ENCODE measurements at places on chromosomes 4 and X.

DNA sequence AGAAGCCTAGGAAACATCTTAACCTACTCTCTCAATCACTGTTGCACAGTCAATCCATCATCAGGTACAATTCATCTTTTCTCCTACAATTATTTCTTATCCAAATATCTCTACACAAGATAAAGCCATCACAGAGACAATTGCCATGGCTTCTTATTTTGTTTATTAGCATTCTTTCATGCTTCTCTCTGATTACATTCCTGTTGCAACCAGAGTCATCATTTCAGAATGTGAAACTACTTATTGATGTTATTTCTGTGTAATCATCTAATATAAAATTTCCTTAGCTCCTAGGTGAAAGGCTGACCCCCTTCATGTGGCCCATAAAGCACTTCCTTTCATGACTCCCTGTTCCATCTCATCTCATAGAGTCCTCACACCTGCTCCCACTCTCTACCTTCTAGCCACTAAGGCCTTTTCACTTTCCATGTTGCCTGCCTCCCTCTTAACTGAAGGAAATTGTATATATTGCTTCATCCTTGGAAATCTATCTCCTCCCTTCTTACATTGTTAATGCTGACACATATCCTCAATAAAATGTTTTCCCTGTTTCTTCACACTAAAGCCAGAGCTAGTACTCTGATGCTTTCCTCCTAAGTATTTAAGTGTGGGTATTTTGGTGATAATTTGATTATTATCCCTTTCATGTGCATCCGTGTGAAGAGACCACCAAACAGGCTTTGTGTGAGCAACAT is 829.9 kb downstream of the FAT4 start:
- DNase-seq = no peak

GRCh38 chr4:1237981-1238675 is 10.8 kb downstream of the CTBP1 start:
- no peak for DNase-seq

DNA sequence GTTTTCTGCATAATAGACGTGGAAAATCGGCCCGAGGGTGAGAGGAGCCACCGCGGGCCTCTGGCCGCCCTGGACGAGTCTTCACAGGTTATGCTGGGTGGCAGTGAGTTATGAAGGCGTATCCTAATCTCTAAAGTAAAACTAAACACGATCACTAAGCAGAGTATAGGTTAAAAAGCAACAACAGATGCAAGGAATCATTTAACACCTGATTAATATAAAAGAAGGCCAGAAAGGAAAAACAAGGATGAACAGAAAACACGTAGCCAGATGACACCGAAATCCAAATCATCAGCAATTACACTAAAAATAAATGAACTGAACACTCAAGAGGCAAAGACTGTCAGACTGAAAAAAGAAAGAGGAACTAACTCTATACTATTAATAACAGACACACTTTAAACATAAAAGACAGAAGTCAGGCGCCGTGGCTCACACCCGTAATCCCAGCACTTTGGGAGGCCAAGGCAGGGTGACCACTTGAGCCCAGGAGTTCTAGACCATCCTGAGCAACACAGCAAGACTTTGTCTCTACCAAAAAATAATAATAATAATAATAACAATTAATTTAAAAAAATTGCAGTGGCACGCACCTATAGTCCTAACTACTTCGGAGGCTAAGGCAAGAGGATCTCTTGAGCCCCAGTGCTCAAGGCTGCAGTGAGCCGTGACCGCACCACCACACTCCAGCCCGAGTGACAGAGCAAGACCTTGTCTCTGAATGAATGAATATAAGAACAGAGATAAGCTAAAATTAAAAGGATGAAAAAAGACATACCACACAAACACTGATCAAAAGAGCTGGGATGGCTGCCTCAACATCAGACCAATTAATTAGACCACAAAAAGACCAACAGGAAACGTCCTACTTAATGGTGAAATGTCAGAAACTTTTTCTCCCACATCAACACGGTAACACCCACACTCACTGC is 30.0 kb downstream of the CTBP1 start:
- DNase-seq = no peak

GRCh38 chr4:146847345-146847744 is 98.3 kb downstream of the TTC29 start:
- DNase-seq = no peak

GRCh38 chr4:2220016-2220630 is 21.8 kb downstream of the HAUS3 start:
- DNase-seq = peak; percentile 27

GRCh38 chr4:151427266-151427665 is 18.3 kb downstream of the FHIP1A start:
- DNase-seq = no peak

DNA sequence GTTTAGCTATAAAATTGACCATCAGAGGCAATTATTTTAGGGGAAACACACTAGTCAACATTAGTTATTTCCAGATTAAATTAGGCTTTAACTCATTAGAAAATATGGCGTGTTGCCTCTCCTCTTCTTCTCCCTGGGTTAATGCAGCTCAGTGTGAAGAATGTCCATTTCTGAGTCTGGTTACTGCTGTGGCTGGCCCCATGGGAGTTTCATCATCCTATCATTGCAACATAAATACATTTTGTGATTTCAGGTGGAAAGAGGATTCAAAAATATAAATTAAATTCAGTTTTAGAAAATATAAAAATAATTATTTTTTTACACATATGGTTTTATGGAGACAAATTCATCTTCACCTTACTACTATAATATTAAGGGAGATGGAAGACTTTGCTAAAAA is 288.5 kb upstream of the ARSJ start:
- no peak for DNase-seq

- no peak for DNase-seq
These were observed 468.7 kb upstream of the FAM241A start for GRCh38 chr4:111676533-111676932.

DNA sequence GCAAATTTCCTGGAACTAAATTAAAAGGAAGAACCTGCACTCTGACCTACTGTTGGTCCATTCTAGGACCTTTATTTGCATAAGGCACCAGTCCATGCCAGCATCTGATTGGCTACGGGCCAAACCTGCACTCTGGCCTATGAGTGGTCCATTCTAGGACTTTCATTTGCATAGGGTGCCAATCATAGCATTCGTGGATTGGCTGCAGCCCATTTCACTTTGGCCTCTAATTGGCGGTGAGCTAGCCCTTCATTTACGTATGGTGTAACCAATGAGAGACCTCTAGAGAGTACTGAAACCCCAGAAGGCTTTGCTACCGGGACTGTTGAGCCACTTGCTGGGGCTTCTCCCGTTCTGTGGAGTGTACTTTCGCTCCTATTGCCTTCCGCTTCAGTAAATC is 6.1 kb upstream of the RNF175 start:
- DNase-seq = no peak

GRCh38 chr4:2689825-2690700 is 66.1 kb downstream of the TNIP2 start:
- DNase-seq = no peak

GRCh38 chrX:31245714-31246113 is 173.9 kb upstream of the FTHL17 start:
- DNase-seq = no peak

DNA sequence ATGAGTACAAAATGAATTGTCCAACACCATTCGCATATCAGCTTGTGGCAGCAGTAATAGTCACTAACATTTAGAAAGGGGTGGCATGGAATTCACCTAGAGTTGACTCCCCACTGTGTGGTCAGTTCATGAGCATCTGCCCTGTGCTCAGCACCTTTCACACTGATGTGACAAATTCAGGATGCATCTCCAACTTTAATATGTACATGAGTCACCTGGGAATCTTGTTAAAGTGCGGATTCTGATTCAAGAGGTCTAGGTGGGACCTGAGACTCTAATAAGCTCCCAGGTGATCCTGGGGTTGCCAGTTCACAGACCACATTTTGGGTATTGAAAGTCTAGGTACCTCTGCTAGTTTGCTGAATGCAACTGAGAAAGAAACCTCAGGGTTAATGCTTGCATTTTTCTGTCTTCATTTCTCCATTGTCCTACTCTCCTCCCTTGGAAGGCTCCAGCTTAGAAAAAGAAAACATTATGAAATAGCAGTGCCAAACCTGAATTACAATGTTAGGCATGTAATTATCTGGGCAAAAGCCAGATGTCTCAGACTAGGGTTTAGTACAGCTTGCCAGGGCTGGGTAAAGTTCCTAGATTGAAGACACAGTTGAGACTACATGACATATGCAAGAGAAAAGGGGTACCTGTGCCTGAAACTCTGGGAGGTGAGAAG is 32.7 kb downstream of the TMSB4X start:
- DNase-seq = no peak

- DNase-seq = no peak
These were observed 2256.1 kb upstream of the AGA start for GRCh38 chr4:179698321-179698720.

- no peak for DNase-seq
These were observed 177.4 kb upstream of the PPP1R2C start for GRCh38 chrX:42955349-42955748.

- DNase-seq = no peak
These were observed 580.6 kb downstream of the EPHA5 start for GRCh38 chr4:65089666-65090065.

DNA sequence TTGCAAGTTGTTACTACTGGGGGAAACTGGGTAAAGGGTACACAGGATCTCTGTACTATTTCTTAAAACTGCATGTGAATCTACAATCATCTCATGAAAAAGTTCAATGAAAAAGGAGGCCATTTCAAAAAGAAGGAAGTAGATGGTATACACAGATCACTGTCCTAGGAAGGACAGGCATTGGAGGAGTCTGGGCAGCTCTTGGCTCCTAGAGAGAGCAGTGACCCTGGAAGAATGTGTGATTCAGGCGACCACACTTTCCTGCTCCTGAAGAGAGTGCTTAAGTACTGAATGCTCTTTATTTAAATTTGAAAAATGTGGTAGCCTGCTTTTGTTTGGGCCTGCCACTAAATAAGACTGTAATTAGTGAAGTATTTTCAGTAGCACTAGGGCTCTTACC is 318.1 kb upstream of the CASK start:
- DNase-seq = no peak

GRCh38 chr4:38819569-38819968 is 15.0 kb upstream of the TLR1 start:
- DNase-seq = no peak

DNA sequence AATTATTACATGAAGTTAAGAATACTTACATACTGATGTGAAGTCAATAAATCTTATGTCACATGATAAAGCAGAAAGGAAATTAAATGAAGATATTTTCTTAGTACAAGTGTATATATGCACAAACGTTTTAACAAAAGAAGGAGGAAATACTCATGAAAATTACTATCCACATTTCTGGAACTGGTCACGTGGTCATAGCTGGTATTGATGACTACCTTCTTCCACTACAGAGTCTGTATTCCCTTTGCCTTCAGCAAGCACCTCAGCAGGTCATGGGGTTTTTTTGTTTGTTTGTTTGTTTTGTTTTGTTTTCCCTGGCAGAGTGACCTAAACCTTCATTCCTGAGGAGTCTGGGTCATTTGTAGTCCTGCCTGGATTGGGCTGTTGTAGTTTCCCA is 174.9 kb upstream of the BANK1 start:
- DNase-seq = no peak

GRCh38 chr4:80731436-80731835 is 299.1 kb upstream of the BMP3 start:
- no peak for DNase-seq

GRCh38 chr4:73978886-73979285 is 2.9 kb downstream of the PF4 start:
- no peak for DNase-seq

DNA sequence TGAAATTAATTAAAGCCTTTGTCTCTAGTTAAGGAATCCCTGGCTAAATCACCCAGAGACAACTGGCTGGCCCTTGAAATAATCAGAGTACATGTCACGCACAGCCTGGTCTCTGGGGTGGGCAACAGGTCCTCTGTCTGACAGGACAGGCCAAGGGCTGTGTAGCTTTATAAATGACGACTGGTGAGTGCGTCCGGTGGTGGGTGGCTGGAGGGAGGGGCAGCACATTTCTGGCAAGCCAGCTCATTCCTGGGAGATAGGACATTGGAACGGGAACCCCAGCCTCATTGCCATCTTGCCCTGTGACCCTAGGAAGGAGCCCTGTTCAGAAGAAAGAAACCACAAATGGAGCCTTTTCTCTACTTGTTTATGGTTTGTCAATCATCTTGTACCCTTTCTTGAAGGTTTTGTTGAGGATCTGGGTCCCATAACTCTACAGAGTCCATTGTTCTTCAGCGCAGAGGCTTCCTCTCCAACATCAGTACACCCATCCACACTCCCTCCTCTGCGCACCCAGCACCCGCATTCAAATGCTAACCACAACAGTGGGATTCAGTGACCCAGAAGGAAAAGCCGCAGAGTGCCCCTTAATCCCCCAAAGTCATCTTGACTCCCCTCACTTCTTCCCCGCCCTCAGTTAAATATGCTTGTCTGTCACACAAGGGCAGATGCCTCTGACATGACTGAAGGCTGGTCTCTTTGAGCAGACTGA is 368.1 kb downstream of the UNC5C start:
- no peak for DNase-seq

DNA sequence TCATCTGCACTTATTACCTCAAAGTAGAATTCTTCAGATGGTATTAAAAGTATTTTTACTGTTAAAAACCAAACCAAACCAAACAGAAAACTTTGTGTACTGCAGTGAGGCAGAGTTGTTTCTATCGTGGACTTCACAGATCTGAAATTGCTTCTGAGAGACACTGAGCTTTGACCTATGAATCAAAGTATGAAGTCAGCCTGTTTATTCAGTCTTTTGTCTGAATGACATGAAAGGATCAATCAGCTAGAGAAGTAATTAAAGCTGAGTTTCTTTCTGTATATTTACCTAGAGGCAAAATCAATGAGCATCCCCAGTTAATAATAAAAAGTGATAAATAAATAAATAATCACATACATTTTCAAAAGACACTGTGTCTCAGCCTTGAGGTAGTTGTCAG is 2121.0 kb downstream of the PCDH7 start:
- no peak for DNase-seq

DNA sequence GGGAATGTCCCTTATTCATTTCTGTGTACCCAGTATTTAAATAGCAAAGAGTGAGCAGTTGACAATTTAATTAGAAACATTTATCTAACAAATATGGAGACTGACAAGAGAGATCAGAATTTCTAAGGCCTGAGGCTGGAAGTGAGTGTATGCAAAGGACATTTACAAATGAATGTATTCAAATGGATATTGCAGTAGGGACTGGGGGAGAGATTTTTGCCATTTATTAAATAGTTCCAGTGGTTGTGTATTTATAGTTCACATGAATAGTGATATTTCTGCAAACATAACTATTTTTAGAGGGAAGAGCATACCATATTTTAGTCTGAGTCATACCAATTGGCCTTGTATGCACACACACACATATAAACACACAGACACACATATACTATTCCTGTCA is 592.4 kb downstream of the GLUD2 start:
- DNase-seq = no peak
